ENCODE measurements at places on chromosomes 3 and 15.

DNA sequence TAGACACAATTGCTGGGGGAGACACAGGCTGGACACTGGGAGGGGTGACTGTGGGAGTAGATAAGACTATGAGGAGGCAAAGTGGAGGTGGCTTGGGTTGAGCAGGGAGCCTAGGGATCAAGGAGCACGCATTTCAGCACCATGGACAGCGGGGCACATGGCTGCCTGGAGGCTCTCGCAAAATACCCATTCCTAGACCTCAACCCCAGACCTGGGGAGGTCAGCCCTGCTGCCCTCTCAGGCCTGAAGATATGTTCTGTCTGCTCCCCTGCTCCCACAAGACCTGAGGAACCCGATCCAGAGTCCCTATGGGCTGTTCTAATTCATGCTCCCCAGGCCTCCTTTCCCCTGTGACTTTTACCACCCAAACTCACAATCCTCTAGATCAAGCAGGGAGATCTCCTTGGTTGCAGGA is 16.0 kb upstream of the CPEB1 start:
- DNase-seq: no peak

GRCh38 chr15:59315914-59316451 is 56.7 kb downstream of the MYO1E start:
- no peak for DNase-seq

DNA sequence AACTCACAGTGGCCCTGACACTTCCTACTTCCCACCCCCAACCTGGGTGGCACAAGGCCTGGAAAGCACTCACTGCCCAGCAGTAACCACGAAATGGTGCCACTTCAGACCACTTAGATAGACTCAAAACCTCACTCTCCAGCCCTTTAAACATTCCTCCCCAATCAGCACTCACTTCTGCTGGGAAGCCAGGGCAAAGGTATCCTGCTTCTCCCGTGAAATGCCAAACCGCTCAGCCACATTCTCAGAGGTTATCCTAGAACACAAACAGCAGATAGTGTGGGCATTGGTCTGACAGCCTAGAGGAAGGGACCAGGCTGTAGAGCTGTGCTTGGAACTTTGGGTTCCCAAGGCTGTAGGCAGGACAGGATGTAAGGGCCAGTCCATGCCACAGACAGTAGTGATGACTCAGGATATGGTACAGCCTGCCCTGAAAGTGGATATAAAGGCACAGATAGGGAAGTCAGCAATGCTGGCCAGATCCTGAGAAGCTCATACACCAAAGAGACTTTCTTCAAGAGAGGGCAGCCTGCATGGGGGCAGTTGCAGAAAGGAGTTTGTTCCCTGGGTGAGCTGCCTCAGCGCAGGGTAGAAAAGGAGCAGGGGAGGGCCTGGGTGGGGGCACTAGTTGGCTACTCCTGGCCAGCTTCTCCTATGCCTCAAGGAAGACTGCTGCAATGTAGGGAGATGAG is 9.2 kb downstream of the ACAA1 start:
- DNase-seq: no peak

GRCh38 chr15:42704492-42704926 is 32.4 kb downstream of the CDAN1 start:
- DNase-seq: peak; percentile 74

DNA sequence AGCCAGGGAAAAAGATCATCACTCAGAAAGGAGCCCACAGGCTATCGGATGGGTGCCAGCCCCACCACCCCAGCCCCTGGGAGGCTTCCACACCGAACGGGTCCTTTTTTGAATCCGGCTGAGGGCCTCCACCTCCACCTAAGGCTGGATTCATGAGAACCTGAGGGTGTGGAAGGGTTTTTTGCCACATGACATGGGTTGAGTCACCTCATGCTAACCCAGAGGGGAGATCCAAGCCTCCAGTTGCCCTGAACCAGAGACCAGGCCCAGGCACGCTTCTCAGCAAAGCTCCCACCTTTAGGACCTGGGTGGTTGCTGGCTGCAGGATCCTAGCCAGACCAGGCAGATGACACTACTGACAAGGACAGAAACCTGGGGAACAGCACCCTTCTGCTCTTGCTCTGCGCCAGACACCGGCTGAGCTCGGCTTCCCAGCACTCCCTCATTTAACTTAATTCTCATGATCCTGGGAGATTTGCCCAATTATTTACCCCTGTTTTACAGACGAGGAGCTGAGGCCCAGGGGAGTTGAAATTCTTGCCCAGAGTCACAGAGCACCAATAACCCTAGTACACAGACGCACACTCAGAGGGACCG is 25.6 kb downstream of the DUSP7 start:
- no peak for DNase-seq

GRCh38 chr3:80234706-80235105 is 466.9 kb upstream of the ROBO1 start:
- DNase-seq: no peak

GRCh38 chr3:142433110-142433509 is 14.7 kb downstream of the XRN1 start:
- no peak for DNase-seq

GRCh38 chr3:171348121-171348520 is 112.1 kb downstream of the TNIK start:
- no peak for DNase-seq

GRCh38 chr3:195916291-195916690 is 7.9 kb upstream of the TNK2 start:
- no peak for DNase-seq

DNA sequence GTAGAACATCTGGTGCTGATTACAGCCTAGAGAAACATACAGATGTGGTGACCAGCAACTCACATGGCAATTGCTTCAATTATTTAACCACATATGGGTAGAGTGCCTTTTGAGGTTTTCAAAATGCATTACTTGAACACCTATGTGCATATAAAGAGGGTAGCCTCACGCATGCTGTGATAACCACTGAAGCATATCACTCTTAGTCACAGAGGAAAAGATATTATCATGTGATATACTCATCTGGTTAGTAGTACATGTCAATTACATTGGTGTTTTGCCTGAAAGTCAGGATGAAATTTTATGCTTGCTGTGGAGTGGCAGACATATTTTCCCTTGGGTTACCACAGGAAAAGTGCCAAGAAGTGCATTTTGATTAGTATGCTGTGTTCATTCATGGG is 459.3 kb upstream of the AGTR1 start:
- DNase-seq: no peak

GRCh38 chr3:131960324-131960723 is 74.5 kb downstream of the CPNE4 start:
- DNase-seq: no peak

DNA sequence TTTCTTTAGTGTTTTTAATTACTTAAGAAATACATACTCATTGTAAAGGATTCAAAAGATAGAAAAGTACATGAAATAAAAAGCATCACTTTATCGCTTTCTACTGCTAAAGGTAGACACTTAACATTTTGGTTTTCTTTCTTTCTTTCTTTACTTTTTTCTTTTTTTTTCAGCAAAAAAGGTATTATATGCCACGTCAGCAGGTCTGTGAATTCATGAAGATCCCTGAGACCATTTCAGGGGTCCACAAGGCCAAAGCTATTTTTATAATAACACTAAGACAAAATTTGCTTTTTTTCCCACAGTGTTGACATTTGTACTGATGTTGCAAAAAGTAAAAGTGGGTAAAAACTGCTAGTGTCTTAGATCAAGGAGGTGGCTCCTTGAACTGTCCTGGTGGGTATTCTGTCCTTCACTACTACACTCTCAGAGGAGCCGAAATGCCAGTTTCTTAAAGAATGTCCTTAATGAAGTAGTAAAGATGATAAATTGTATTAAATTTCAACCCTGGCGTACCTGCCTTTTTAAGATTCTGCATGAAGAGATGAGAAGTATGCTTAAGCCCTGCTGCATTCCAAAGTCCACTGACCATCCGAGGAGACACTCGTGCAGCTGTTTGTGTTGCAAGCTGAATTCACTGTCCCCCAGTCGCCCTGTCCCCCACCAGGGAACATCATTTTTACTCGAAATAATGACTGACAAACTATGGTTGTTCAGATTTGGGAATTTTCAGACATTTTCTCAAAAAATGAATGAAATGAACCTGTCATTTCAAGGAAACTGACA is 106.7 kb upstream of the PIAS1 start:
- no peak for DNase-seq

DNA sequence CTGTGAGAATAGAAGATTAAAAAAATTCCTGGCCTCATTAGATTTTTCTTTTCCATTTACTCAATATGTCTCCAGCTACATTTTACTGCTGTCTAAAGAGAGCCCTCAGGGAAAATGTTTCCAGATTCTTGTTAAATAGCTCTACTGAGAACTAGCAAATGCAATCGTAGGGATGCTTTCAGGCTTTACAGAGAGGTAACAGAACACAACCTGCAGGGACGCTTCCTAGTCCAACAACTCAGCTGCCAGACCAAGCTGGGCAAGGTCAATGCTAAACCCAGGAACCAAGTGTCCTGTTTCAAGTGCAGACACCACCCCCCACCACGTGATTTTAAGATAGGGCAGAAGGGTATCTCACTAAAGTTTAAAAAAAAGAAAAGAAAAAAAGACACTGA is 25.2 kb downstream of the ARHGEF3 start:
- DNase-seq: no peak

GRCh38 chr3:29050155-29050554 is 230.7 kb upstream of the RBMS3 start:
- no peak for DNase-seq

GRCh38 chr3:187146389-187146788 is 7.1 kb upstream of the RPL39L start:
- DNase-seq: no peak

- DNase-seq: no peak
These were observed 119.9 kb downstream of the NSMCE3 start for GRCh38 chr15:29149738-29150075.

DNA sequence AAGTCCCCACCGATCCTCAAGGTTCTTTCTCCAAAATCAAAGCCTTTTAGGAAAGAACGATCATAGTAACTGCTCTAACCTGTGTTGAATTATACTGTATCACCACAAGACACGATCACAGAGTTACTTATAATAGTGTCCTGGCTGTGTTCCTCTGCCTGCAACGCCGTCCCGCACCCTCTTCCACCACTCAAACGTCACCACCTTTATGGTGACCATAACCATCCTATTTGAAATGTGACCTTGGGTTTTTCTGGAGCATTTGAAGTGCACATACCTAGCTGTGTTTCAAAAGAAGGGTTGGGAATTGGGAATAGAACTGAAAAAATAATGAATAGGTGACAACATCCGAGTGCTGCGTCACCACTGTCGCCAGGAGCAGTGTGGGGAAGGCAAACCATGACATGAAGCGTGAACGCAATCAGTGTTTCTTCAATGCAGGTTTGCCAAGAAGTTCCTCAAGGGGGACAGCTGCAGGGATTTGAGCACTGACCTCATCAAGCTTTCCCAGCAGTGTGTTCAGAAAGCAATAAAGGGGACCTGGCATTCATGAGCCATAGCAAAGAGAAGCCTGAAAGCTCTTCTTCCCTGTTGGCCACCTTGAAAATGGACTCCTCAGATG is 769 bp upstream of the SELENOS start:
- DNase-seq: no peak

GRCh38 chr15:77907824-77908751 is 169.4 kb downstream of the TBC1D2B start:
- DNase-seq: no peak

- DNase-seq: no peak
These were observed 68.1 kb downstream of the PGPEP1L start for GRCh38 chr15:98939311-98940080.

- DNase-seq: peak; percentile 79
These were observed 678 bp downstream of the DOCK3 start for GRCh38 chr3:50675179-50676030.

- DNase-seq: no peak
These were observed 158.4 kb downstream of the KLHL25 start for GRCh38 chr15:85636351-85636750.

- DNase-seq: no peak
These were observed 1.4 kb downstream of the DLG1 start for GRCh38 chr3:197297002-197297401.

- DNase-seq: no peak
These were observed 51.7 kb upstream of the ACP3 start for GRCh38 chr3:132265488-132265887.

- DNase-seq: no peak
These were observed 1.4 kb upstream of the CYP1A1 start for GRCh38 chr15:74726774-74727164.

DNA sequence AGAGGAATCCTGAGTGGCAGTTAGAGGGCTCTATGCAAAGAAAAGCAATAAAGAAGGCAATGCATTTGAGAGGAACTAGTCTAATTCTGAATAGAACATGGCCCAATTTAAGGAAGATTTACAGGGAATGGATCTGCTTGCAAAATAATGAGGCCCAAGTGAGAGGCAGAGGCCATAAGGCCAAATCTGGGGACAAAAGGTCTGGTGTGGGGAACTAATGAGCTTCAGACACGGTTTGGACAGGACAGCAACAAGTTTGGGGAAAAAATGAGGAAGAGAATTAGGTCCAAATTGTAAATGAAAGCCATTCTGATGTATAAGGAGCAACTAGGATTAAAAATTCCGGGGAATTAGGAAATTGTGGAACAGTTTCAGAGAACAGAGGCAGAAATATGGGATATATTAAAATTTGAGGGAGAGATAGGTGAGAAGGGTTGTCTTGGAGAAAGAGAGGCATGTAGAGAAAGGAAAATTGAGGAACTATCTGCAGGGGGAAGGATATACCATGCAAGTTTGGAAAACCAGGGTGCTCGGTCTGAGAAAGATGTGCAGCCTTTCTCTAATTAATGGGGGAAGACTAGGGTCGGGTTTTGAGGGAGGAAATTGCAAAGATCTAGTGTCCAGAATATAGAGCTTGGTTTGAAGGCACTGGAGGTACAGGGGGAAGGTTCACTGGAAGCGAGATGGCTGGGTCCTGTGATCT is 73.8 kb downstream of the RBPMS2 start:
- no peak for DNase-seq

DNA sequence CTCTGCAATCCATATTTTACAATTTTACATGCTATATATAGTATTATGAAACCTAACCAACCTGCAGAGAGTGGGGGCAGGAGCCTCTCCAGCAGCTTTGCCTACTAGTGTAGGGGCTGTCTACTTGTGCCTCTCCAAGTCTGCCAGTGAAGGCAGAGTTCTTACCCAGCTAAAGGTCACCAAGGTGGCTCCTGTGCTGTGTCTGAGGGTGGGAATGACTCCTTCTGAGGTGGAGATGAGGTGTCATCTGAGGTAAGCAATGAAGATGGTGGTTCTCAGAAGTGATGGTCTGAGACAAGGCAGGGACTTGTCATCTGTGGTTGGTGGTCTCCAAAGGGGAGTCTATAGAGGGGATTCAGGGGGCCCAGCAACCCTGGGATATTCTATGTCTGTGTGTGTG is 47.5 kb downstream of the SACM1L start:
- DNase-seq: no peak

DNA sequence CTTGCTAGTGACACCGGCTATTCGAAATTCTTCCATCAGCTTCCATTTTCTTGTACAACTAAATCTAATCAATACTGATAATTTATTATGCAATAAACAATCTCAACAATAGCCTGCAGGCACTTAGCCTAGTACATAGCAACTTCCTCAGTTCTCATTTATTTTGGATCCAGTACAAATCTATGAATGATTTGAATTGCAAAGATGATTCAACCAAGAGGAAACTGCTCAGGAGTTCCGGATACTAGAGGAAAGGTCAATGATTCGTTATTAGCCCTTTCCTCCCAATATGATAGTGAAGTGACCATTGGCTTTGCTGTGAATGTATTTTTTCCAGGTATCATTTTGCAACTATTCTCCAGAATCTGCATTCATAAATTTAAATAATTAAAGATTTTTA is 827.0 kb downstream of the CADM2 start:
- no peak for DNase-seq

Data from WERI-Rb-1 (cell line).